ENCODE measurements at places on chromosomes 1 and 21.

DNA sequence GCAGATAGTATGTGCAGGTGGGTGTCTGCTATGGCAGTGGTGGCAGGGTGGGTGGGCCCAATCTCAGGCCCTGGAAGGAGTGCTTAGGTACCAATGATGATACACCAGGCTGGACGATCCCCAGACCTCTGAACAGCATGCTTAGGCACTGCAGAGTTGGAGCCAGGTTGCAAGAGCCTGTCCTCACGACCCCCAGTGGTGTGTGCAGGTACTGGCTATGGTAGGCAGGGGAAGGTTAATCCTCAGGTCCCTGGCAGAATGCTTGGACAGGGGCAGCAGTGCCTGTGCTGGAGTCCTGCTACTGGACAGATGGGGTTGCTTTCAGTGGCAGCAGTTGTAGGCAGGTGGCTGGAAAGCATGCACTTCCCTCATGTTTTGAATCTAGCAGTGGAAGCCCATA, 100.5 kb upstream of the NEK7 start:
- peak; percentile 10 for DNase-seq

GRCh38 chr1:78825561-78825960, 175.9 kb downstream of the IFI44 start:
- no peak for DNase-seq

GRCh38 chr21:43316156-43316845, 110.6 kb downstream of the SIK1 start:
- no peak for DNase-seq

GRCh38 chr1:229152311-229152710, 118.6 kb upstream of the RAB4A start:
- DNase-seq: no peak

GRCh38 chr1:158527190-158527815, 26.9 kb downstream of the OR6Y1 start:
- DNase-seq: no peak

DNA sequence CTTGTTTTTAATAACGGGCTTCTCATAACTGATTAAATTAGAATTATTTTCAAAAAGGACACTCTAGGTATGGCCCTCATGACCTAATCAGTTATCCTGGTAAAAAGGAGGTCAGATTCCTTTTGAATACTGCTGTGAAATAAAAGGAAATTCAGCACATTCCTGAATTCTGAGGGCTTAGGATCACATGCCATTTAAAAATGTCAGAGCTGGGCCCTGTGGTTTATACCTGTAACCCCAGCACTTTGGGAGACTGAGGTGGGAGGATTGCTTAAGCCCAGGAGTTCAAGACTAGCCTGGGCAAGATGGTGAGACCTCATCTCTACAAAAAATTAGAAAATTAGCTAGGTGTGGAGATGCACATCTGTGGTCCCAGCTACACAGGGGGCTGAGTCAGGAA, 18.0 kb upstream of the RABGGTB start:
- no peak for DNase-seq

GRCh38 chr1:184050636-184051035, 894 bp upstream of the TSEN15 start:
- DNase-seq: no peak

GRCh38 chr1:905071-905749, 18.5 kb upstream of the SAMD11 start:
- peak; percentile 64 for DNase-seq

DNA sequence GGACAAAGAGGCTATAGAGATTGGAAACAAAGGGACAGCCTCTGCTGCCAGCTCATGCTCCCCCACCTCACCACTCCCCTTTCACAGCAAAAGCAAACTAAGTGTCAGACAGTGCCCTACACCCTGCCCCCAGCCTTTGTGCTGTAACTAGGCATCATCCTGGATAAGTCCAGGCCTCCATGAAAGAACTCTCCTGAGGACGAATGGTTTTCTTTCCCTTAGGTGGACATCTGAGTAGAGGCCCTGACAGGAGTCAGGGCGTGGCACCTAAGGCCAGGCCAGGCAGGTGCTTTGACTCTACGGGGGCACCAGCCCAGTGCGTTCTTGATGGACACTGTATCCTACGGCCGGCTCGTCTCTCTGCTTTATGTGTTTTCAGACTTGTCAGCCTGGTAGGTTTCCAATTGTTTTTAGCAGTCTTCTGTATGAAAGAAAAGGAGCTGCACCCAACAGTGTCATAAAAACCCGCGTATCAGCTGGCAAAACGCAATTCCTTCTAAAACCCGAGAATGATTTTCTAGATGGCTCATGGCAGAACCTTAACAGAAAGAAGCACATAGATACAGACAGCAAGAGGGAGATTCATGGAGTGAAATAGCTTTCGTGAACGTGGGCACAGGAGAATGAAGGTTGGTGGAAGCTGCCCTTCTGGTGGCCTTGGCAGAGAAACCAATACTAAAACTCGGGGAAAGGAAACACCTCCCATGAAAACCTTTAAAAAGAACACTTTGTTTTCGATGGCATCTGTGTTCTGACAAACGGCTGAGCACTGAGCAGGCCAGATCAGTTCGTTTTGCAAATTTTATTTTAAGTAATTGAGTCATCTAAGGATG, 51.7 kb upstream of the AJAP1 start:
- no peak for DNase-seq

GRCh38 chr1:6962478-6962995, 177.3 kb downstream of the CAMTA1 start:
- peak; percentile 99 for DNase-seq

DNA sequence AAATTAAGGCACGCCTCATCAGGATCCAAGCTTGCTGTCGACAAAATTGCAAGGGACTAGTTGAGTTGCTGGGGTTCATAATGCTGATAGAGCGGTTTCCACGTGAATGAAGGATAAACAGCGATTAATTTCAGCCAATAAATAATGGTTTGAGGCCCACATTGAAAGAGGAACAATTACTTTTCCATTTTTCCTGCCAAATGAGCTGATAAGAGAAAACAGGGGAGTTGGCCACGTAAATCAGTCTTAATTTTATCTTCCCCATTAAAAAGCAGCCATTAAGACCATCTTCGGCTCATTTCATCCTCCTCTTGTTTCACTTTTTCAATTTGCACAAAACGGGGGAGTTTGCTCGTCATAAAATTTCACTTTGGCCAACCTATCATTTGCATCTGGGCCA, 235.5 kb upstream of the RRP15 start:
- DNase-seq: no peak

GRCh38 chr1:225156254-225156653, 226.8 kb downstream of the DNAH14 start:
- no peak for DNase-seq

GRCh38 chr1:207115269-207115668, 11.2 kb downstream of the C4BPA start:
- DNase-seq: no peak

- DNase-seq: no peak
Observed at GRCh38 chr1:20233394-20233793, 47.1 kb upstream of the PLA2G2C start.

GRCh38 chr1:198088360-198089071, 68.3 kb upstream of the NEK7 start:
- DNase-seq: no peak

- DNase-seq: no peak
Observed at GRCh38 chr1:63294803-63295594, 27.4 kb upstream of the FOXD3 start.

- DNase-seq: no peak
Observed at GRCh38 chr1:23026568-23026967, 7.3 kb downstream of the KDM1A start.

DNA sequence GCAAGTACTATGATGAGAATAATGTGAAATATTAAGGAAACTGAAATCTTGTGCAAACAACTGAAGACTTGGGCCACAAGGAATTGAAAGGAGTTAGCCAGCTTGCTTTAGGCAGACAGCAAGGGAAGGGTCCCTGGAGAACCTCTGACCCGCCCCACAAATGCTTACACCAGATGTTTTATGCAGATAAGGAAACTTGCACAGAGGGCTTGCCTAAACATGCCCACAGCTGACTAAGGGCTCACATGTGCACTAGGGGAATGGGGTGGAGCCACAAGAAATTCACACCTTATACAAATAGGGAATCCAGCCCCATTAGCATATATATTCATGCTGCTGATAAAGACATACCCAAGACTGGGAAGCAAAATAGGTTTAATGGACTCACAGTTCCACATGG, 86.1 kb upstream of the CYYR1 start:
- no peak for DNase-seq

DNA sequence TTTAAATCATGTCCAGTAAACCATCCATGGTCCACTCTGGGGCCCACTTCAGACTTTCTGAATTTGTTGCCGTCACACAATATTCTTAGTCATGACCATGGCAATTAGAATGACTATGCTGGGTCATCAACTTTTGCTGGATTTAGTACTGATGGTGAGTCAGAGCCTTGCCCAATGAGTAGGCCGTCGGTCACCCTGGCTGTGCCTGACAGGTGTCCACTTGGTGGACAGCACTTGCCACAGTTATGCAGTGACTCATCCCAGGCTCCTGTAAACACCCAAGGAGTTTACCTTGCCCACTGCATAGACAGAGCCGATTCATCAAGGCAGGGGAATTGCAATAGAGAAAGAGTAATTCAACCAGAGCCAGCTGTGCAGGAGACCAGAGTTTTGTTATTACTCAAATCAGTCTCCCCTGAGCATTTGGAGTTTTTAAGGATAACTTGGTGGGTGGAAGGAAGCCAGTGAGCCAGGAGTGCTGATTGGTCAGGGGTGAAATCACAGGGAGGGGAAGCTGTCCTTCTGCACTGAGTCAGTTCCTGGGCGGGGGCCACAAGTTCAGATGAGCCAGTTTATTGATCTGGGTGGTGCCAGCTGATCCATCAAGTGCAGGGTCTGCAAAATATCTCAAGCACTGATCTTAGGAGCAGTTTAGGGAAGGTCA, 333.8 kb downstream of the PTPRU start:
- DNase-seq: no peak

GRCh38 chr1:234240680-234241079, 132.6 kb upstream of the COA6 start:
- no peak for DNase-seq

DNA sequence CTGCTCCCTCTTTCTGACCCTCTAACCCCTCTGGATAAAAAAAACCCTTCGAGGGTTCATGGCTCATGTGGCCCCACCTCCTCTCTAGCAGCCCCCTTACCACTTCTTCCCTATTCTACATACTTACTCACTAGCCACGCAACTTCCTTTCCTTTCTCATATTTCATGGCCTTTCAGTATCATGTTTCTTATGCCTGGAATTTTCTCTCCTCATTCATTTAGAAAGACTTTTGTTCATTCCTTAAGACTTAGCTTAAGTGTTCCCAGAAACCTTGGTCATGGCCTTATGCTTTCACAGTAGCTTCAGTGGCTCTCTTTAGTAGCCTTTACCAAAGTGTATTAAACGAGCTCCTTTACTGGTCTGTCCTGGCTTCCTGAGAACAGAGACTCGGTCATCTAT, 6.1 kb downstream of the ACP6 start:
- DNase-seq: no peak

- DNase-seq: no peak
Observed at GRCh38 chr21:39799178-39799577, 54.2 kb downstream of the IGSF5 start.

DNA sequence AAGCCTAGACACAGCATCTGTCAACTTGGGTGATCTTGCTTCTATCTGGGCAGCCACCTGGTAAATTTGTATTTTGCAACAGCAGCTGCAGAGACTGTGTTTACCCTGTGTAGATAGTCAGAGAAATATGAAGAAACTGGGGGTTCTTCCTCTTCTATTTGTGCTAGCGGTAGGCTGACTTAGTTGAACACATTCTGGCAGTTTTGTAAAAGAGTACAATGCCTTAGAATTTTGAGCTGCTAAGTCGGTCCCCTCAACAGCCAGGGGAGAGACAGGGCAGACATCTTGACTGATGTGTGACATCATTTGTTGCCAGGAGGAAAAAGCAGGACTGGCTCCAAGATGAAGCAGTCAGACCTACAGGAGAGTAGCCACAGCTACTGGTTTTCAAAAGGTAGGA, 53.7 kb downstream of the KCNJ6 start:
- DNase-seq: no peak

DNA sequence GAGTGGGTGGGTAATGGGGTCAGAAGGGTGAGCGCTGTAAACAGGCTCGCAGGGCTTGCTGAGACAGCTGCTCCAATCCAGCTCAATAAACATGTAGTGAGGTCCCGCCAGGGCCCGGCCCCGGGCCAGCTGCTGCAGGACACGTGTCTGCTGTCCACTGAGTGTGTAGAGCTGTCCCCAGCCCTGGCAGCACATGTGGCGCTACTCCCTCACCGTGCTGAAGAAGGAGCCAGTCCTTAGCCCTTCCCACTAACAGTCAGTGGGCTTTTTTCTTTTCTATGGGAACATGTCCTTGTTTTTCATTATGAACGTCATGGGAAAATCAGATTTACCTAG, 78.9 kb upstream of the C1orf174 start:
- DNase-seq: peak; percentile 29

DNA sequence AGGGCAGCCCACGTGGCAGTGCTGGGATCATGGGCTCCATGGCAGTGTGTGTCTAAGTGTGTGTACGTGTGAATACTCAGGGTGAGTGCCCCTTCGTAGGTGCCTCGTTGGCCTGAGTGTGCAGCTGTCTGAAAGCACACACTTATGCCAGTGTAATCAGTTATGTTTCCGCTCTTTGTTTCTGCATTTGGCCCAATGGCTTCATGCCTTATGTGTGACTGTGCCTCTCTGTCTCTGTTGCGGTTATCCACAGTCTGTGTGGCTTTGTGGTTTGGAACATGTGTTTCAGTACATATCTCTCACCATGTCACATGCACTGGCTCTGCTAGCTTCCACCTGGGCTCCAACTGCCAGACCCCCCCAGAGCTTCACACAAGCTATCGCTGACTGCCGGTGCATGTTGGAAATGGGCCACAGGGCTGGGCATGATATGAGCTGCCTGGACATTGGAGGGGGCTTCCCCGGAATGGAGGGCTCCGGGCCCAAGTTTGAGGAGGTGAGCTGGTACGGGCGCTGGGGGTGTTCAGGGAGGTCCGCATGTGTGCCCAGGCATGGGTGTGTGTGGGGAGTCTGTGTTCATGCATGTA, 70.3 kb upstream of the TINAGL1 start:
- DNase-seq: no peak

DNA sequence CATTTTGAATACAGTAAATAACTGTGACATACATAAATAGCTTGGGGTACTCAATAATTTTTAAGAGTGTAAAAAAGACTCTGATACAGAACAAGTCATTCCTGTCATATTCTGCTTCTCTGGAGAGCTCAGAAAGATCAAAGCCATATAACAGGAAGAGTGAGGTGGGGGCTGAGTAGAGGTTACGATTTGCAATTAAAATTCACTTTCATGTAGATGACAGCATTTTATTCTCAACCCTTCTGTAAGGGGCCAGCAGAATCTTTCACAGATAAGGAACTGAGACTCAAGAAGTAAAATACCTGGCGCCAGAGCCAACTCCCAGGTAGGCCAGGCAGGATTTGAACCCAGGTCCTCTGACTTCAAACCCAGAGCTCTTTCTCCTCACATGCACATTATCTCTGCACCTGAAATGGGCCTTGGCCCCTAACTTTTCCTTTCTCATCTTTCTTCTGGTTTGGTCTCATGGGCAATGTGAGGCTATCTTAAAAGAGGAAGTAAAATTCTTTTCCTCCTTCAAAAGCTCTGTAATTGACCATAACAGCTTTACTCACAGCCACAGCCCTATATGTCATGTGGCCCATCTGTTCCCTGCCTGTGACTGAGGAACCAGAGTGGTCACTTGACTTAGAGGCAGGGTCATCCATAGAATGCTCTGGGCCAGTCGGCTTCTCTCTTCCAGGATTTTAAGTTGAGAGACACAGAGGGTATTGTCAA, 80.9 kb upstream of the SYT6 start:
- no peak for DNase-seq

- no peak for DNase-seq
Observed at GRCh38 chr1:177950506-177950905, 19.4 kb downstream of the SEC16B start.

GRCh38 chr1:921011-921837, 2.5 kb upstream of the SAMD11 start:
- DNase-seq: peak; percentile 88

GRCh38 chr1:63487336-63488065, 35.5 kb downstream of the ITGB3BP start:
- DNase-seq: no peak
